IMR-90 (cell line): ENCODE measurements at places on chromosomes 2 and 18. TPM values are rescaled to one million over a fixed set of nuclear protein-coding genes. Genes with fewer than 3 reads are reported as not detected.
A peak's percentile ranks its signal among the peaks of the same experiment; 100 is the strongest.

GRCh38 chr2:177338177-177338721, 54.3 kb upstream of the AGPS start:
- DNase-seq = peak; percentile 68

- DNase-seq = no peak
Observed at GRCh38 chr2:236171181-236171679, 3.0 kb upstream of the GBX2 start.

GRCh38 chr2:238925816-238926521, 78.1 kb downstream of the TWIST2 start:
- no peak for DNase-seq

GRCh38 chr18:13868501-13869271, 44.7 kb downstream of the MC5R start:
- no peak for DNase-seq

DNA sequence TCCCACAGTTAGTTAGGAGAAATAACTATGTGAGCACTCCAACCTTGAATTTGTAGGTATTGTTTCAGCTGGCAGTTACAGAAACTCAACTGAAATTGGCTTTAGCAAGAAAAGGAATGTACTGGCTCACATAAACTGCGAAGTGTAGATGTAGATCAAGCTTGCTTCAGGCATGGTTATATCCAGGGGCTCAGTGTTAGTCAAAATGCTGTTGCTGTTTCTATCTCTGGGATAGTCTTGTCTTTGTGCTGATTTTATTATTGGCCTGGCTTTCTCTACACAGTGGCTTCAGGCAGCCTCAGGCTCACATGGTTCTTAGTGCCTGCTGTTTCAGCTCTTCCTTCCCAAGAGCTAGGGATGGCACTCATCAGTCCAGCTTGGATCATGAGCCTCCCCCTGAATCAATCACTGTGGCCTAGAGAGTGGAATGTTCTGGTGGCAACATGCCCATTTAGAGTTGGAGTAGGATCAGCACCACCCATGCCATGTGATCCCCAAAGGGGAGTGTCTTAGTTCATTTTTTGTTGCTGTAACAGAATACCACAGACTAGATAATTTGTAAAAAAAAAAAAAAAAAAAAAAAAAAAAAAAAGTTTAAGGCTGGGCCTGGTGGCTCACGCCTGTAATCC, 69.1 kb upstream of the FOXI3 start:
- DNase-seq = no peak

MERTK gene
- total RNA-seq = 0.28 and 0.36 TPM in 2 replicates

GNLY gene
- total RNA-seq = not detected in 2 replicates

USP14 gene
- 11.5 and 25.8 TPM in 2 replicates for total RNA-seq

SERPINB11 gene
- total RNA-seq = 0.18 TPM in 1 of 2 replicates, not detected in the other
